ENCODE measurements at places on chromosomes 4 and X. TPM values are rescaled to one million over a fixed set of nuclear protein-coding genes. Genes with fewer than 3 reads are reported as not detected.
A peak's percentile ranks its signal among the peaks of the same experiment; 100 is the strongest.

GRCh38 chr4:84968925-84969324 lies 2.4 kb upstream of the WDFY3 start:
- no peak overlapping the region for H3K4me3 ChIP-seq
- H3K4me1 ChIP-seq: peaks cover 18% of the 10 kb centered on the region
- DNase-seq: no peak
- no peaks in the 10 kb centered on the region for H3K27me3 ChIP-seq
- no peaks in the 10 kb centered on the region for H3K36me3 ChIP-seq
- H3K27ac ChIP-seq: no peak overlapping the region

DNA sequence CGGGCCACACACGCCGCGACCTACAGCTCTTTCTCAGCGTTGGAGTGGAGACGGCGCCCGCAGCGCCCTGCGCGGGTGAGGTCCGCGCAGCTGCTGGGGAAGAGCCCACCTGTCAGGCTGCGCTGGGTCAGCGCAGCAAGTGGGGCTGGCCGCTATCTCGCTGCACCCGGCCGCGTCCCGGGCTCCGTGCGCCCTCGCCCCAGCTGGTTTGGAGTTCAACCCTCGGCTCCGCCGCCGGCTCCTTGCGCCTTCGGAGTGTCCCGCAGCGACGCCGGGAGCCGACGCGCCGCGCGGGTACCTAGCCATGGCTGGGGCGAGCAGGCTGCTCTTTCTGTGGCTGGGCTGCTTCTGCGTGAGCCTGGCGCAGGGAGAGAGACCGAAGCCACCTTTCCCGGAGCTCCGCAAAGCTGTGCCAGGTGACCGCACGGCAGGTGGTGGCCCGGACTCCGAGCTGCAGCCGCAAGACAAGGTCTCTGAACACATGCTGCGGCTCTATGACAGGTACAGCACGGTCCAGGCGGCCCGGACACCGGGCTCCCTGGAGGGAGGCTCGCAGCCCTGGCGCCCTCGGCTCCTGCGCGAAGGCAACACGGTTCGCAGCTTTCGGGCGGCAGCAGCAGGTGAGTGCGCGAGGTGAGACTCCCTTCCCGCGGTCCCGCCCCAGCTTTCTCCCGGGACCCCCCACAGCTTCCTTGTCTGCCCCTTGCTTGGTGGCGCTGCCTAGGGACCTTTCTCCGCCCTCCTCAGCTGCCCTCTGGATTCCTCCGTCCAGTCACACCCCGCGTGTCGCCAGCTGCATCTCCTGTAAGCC lies 678 bp downstream of the BMP3 start:
- H3K36me3 ChIP-seq: no peaks in the 10 kb centered on the region
- DNase-seq: no peak
- peak overlapping the region; percentile 50 for H3K4me3 ChIP-seq
- peaks cover 27% of the 10 kb centered on the region for H3K27me3 ChIP-seq
- no peak overlapping the region for H3K27ac ChIP-seq

SPIN2A gene
- not detected for total RNA-seq

DNA sequence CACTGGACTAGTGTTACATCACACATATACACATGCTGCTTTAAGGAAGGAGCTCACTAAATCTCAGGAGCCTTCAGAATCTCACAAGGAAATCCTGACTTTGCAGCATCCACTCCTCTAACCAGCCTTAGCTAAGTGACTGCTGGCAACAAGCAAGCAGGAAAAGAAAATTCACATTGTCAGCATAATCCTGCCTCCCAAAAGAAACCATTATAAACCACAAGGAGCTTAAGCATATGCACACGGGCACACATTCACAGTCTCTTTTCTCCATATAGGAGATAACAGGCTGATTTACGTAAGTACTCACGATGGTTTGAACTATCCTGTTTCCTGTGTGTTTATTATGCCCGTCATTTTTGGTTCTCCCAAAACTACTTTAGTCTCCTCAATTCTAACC lies 136.3 kb downstream of the TMEM144 start:
- no peak for DNase-seq
- H3K27me3 ChIP-seq: no peaks in the 10 kb centered on the region
- H3K4me3 ChIP-seq: no peak overlapping the region

GRCh38 chr4:74845834-74846233 lies 51.5 kb upstream of the BTC start:
- H3K27ac ChIP-seq: no peak overlapping the region
- H3K36me3 ChIP-seq: no peaks in the 10 kb centered on the region
- H3K4me3 ChIP-seq: no peak overlapping the region
- no peak for DNase-seq

- H3K36me3 ChIP-seq: no peaks in the 10 kb centered on the region
- peaks cover 90% of the 10 kb centered on the region for H3K4me1 ChIP-seq
- no peak overlapping the region for H3K4me3 ChIP-seq
These were observed 54.7 kb downstream of the FAM193A start for GRCh38 chr4:2591189-2591588.

GRCh38 chr4:7217474-7218321 lies 25.4 kb downstream of the SORCS2 start:
- H3K27me3 ChIP-seq: no peaks in the 10 kb centered on the region
- DNase-seq: no peak
- H3K4me1 ChIP-seq: no peaks in the 10 kb centered on the region
- H3K36me3 ChIP-seq: no peaks in the 10 kb centered on the region
- H3K27ac ChIP-seq: no peak overlapping the region
- H3K4me3 ChIP-seq: no peak overlapping the region

- H3K4me3 ChIP-seq: no peak overlapping the region
- no peaks in the 10 kb centered on the region for H3K4me1 ChIP-seq
- peak overlapping the region; percentile 42 for H3K27ac ChIP-seq
- H3K36me3 ChIP-seq: peaks cover 8% of the 10 kb centered on the region
These were observed 127.6 kb upstream of the SH3RF1 start for GRCh38 chr4:169398316-169398715.

- H3K36me3 ChIP-seq: no peaks in the 10 kb centered on the region
- no peak for DNase-seq
- peaks cover 16% of the 10 kb centered on the region for H3K4me1 ChIP-seq
- no peak overlapping the region for H3K4me3 ChIP-seq
- no peaks in the 10 kb centered on the region for H3K27me3 ChIP-seq
These were observed 53.1 kb upstream of the SPRY1 start for GRCh38 chr4:123343400-123344041.

DNA sequence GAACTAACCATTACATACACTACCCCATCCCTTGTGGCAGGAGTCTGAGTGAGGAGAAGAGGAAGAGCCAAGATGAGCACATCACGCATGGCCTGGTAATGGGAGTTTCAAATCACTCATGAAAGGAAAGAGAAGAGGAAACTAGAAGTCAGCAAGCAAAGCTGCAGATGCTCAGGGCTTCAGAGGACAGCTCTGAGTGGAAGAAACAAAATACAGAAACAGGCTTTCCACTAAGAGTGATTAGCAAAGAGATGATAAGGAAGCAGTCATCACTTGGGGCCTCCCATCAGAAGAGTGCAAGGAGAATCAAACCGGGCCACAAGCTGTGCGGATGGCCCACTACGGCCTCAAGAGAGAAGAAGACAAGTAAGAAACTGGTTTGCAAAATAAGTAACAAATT lies 25.6 kb downstream of the KDR start:
- H3K27ac ChIP-seq: no peak overlapping the region
- no peaks in the 10 kb centered on the region for H3K36me3 ChIP-seq
- DNase-seq: no peak
- no peak overlapping the region for H3K4me3 ChIP-seq
- no peaks in the 10 kb centered on the region for H3K4me1 ChIP-seq

- H3K4me1 ChIP-seq: no peaks in the 10 kb centered on the region
- no peaks in the 10 kb centered on the region for H3K36me3 ChIP-seq
- DNase-seq: no peak
- H3K27me3 ChIP-seq: no peaks in the 10 kb centered on the region
These were observed 6.5 kb upstream of the PAQR3 start for GRCh38 chr4:78945651-78946179.

NAP1L3 gene
- not detected for total RNA-seq

GRCh38 chr4:86630629-86631028 lies 36.5 kb downstream of the PTPN13 start:
- no peaks in the 10 kb centered on the region for H3K27me3 ChIP-seq
- no peaks in the 10 kb centered on the region for H3K36me3 ChIP-seq
- no peak overlapping the region for H3K27ac ChIP-seq
- H3K4me3 ChIP-seq: no peak overlapping the region

DNA sequence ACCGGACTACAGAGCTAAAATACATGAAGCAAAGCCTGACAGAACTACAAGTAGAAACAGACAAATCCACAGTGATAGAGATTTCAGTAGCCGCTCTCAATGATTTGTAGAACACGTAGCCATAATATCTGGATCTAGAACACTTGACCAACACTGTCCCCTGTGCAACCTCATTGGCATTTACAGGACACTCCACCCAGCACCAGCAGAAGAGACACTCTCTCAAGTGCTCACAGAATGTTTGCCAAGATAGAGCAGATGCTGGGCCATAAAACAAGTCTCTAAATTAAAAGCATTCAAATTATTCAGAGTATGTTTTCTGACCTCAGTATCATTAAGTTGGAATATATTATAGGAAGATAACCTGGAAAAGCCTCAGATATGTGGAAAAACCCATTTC lies 21.7 kb downstream of the HTT start:
- no peak overlapping the region for H3K27ac ChIP-seq
- H3K27me3 ChIP-seq: no peaks in the 10 kb centered on the region
- no peak for DNase-seq
- H3K36me3 ChIP-seq: peaks cover 12% of the 10 kb centered on the region
- no peaks in the 10 kb centered on the region for H3K4me1 ChIP-seq

DNA sequence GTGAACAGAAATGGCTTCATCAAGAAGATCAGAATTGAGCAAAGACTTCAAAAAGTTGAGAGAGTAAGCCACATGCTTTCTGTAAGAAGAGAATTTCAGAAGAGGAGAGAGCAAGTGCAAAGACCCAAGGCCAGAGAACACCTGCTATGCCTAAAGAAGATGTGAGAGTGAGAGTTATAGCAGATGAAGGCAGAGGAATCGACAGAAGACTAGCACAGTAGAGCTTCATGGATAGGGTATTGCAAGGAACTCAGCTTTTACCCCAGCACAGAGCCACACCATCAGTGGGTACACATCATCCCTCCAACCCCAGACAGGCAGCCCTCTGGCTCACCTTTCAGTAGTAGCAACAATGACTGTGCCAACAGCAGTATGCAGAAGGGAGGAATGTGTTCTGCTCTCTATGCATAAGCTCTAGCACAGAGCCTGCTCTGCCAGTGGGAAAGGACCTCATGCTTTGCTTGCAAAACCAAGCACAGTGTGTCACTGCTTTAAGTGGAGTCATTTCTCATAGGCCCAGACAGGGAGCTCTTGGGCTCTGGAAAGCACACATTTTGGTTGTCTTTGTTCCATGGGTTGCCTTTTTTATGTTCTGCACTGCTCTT lies 318.6 kb downstream of the NAF1 start:
- no peaks in the 10 kb centered on the region for H3K27me3 ChIP-seq
- no peaks in the 10 kb centered on the region for H3K36me3 ChIP-seq
- no peak overlapping the region for H3K27ac ChIP-seq
- H3K4me1 ChIP-seq: no peaks in the 10 kb centered on the region
- no peak for DNase-seq

DNA sequence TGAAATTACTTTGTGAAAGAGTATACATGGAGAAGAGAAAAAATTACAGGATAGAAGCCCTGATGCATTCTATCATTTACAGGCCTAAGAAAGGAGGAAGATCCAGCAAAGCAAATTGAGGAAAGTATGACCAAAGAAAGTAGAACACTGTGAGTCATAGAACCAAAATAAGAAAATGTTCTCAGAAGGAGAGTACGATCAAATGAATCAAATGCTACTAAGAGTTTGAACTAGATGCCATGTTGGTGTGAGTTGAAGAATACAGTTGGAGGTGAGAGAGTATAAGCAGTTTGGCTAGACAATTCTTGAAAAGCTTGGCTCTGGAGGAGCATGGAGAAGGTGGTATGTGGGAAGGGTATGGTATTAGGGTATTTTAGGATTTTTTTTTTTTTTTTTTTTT lies 161.8 kb downstream of the RPA4 start:
- H3K36me3 ChIP-seq: no peaks in the 10 kb centered on the region
- no peaks in the 10 kb centered on the region for H3K27me3 ChIP-seq
- no peak overlapping the region for H3K27ac ChIP-seq

All from gastrocnemius medialis (tissue), 4 donors.